Naive thymus-derived CD4-positive, alpha-beta T cell (primary cell): ENCODE measurements at places on chromosomes 1 and 21. TPM values are rescaled to one million over a fixed set of nuclear protein-coding genes. Genes with fewer than 3 reads are reported as not detected.

- no peaks in the 10 kb centered on the region for H3K36me3 ChIP-seq
- H3K27me3 ChIP-seq = no peaks in the 10 kb centered on the region
- no peaks in the 10 kb centered on the region for H3K4me1 ChIP-seq
- no peak overlapping the region for H3K27ac ChIP-seq
- no peak overlapping the region for H3K4me3 ChIP-seq
- DNase-seq = no peak
These were observed 72.4 kb downstream of the FH start for GRCh38 chr1:241447031-241447644.

Gene GNAT2
- not detected for total RNA-seq

Gene SLC26A9
- total RNA-seq = not detected

GRCh38 chr21:42305707-42306147, 9.5 kb downstream of the TFF3 start:
- peaks cover 8% of the 10 kb centered on the region for H3K4me1 ChIP-seq
- no peak overlapping the region for H3K4me3 ChIP-seq
- H3K36me3 ChIP-seq = no peaks in the 10 kb centered on the region
- DNase-seq = no peak
- no peak overlapping the region for H3K27ac ChIP-seq

Gene SPRR2E
- total RNA-seq = not detected

Gene MTFR1L
- total RNA-seq = 60.2 TPM

DNA sequence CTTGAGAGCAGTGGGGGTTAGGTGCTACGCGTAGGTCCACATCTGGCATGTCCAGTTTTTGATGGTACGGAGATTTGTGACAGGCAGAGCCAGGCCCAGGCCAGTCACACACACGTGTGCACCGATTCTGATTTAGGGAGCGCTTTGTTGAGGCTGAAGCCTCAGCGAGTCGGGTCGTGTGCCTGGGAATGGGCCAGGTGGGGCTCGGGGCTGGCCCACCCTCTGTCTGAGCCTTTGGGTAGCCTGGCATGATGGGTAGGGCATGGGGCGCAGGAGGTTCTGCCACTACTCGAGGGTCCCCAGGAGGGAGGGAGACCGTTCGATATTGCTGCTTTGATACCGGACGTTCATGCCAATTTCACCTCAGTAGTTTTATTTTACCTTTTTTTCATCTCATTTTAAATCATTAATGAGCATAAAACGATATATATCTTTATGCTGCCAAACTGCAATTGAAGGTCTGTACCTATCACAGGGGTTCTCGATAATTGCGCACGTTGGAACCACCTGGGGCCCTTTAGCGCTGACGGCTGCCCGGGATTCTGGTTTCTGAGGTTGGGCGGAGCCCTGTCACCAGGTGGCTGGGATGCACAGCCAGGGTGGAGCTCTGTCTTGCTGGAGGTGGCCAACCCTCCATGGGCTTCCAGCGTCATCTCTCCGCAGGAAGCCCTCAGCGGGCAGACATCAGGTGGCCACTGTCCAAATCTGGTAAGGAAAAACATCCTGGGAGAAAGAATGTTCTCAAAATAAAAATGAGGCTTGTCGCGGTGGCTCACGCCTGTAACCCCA, 71.9 kb downstream of the SCCPDH start:
- H3K4me3 ChIP-seq = no peak overlapping the region
- H3K4me1 ChIP-seq = no peaks in the 10 kb centered on the region
- no peak for DNase-seq
- no peaks in the 10 kb centered on the region for H3K36me3 ChIP-seq
- no peaks in the 10 kb centered on the region for H3K27me3 ChIP-seq
